ENCODE measurements at places on chromosomes 11 and 22.

DNA sequence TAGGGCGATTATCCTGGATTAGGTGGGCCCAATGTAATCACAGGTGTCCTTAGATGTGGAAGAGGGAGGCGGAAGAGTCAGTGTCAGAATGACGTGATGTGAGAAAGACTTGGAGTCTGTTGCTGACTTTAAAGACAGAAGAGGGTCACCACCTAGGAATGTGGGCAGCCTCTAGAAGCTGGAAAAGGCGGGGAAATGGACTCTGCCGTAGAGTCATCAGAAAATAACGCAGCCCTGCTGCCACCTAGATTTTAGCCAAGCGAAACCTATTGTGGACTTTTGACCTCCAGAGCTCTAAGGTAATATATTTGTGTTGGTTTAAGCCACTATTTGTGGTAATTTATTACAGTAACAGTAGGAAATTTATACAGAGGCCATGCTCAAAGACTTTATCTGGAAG lies 4.8 kb downstream of the DDX10 start:
- DNase-seq, result no peak

- DNase-seq, result no peak
These were observed 22.8 kb downstream of the OR52A5 start for GRCh38 chr11:5115339-5115738.

GRCh38 chr11:121367001-121367843 lies 74.7 kb downstream of the SC5D start:
- peak; percentile 32 for DNase-seq

DNA sequence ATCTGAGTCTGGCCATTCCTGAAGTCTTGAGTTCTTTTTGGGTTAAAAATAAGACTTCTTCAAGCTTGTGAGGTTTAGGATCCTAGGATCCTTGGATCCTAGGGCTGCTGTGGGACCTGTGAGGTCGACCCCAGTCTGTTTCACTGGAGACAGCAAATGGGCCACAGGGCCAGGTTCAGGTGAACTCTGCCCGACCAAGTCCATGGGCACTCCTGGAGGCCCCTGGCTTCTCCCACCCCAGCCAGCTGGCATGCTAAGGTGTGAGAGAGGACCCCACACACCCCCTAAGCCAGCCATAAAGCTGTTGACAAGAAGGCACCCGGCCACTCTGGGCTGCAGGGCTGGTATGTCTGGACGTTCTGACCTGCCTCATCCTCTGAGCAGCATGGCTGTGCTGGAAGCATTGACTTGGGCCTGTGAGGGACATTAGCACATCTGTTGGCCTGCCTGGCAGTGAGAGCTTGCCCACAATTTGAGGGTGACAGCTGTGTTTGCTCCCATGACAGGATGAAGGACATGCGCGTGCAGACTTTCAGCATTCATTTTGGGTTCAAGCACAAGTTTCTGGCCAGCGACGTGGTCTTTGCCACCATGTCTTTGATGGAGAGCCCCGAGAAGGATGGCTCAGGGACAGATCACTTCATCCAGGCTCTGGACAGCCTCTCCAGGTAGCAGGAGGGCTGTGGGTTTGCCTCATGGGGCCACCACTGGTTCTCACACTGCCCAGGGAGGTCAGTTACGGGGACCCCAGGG lies 16.0 kb downstream of the CLDN5 start:
- no peak for DNase-seq

DNA sequence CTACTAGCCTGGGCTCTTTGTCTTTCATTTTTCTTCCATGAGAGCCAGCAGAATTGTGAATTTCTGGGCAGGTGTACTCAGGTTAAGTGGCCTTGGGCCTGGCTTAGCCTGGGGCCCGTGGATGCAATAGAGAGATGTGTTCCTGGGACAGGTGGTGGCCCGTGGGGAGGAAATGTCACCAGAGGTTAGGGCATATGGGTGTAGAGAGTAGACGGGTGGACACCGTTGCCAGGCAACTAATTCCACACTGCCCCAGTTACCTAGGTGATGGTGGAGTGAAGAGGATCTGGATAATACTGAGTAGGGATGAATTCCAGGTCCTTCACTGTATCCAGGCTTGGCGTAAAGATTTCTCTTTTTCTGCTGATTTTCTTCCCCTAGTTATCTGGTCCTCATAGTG lies 175.0 kb downstream of the INSC start:
- DNase-seq, result peak; percentile 6

DNA sequence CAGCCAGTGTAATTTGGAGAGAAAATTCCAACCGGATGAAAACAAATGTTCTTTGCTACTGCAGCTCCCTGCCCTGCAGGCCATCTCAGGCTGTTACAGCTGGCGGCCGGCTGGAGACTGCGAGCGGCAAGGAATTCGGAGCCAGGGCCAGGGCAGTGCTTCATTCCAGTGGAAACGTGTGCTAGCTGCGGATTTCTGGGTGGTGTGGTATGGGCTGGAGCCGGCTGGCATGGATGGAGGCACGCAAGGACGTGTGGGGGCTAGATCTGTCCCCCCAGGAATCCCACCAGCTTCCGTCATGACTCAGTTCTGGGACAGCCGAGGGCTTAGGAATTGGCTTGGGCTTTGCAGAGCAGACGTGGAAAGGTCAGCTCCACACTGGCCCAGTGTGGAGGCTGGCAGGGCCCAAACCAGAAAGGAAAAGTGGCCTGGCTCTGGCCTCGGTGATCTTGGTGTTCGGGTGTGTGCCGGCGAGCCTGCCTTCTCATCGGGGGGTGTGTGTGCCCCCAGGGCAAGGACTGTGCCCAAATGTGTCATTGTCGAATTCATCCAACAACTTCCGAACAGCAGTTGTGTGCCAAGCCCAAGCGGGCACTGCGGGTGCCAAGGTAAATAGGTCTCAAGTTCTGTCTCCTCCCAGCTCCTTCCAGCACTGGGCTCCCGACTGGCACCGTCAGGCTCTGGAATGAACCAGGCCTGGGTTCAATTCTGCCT lies 48.1 kb upstream of the SHISAL1 start:
- no peak for DNase-seq

GRCh38 chr11:100930185-100930778 lies 199.3 kb downstream of the PGR start:
- peak; percentile 61 for DNase-seq

GRCh38 chr22:47582067-47582466 lies 819.6 kb downstream of the TBC1D22A start:
- DNase-seq, result no peak

DNA sequence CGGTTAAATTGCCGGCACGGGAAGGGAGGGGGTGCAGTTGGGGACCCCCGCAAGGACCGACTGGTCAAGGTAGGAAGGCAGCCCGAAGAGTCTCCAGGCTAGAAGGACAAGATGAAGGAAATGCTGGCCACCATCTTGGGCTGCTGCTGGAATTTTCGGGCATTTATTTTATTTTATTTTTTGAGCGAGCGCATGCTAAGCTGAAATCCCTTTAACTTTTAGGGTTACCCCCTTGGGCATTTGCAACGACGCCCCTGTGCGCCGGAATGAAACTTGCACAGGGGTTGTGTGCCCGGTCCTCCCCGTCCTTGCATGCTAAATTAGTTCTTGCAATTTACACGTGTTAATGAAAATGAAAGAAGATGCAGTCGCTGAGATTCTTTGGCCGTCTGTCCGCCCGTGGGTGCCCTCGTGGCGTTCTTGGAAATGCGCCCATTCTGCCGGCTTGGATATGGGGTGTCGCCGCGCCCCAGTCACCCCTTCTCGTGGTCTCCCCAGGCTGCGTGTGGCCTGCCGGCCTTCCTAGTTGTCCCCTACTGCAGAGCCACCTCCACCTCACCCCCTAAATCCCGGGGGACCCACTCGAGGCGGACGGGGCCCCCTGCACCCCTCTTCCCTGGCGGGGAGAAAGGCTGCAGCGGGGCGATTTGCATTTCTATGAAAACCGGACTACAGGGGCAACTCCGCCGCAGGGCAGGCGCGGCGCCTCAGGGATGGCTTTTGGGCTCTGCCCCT lies 529 bp upstream of the CCND1 start:
- no peak for DNase-seq

DNA sequence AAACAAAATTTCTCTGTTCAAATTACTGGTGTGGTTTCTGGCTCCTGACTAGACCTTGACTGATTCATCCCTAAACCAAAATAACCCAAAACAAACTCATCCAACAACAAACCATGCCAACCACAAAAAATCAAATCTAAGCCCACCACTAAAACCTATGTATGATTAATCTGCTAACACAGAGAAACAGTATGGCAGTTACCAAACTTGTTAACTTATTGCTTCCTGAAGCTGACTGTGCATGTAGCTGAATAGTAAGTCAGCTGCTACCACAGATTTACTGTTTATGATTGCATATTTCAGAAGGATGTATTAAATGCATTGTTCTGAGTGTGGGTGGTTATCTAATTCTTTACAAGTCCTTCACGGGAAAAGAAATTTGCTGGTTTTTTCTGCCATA lies 231.1 kb downstream of the SWAP70 start:
- DNase-seq, result no peak

- no peak for DNase-seq
These were observed 7.4 kb downstream of the AIFM3 start for GRCh38 chr22:20974336-20974955.

- no peak for DNase-seq
These were observed 103.0 kb upstream of the OPCML start for GRCh38 chr11:133635244-133635739.

GRCh38 chr11:27255447-27255828 lies 107.6 kb downstream of the CCDC34 start:
- DNase-seq, result no peak

- no peak for DNase-seq
These were observed 45.6 kb downstream of the UBASH3B start for GRCh38 chr11:122701143-122701542.

GRCh38 chr11:86136538-86136937 lies 67.7 kb upstream of the PICALM start:
- DNase-seq, result no peak

- DNase-seq, result no peak
These were observed 53.0 kb downstream of the SIK3 start for GRCh38 chr11:117045196-117045595.

- DNase-seq, result no peak
These were observed 12.8 kb downstream of the DGCR2 start for GRCh38 chr22:19109198-19110063.

GRCh38 chr11:104705490-104706190 lies 192.6 kb downstream of the CASP12 start:
- no peak for DNase-seq

GRCh38 chr11:132054822-132055221 lies 684.4 kb downstream of the NTM start:
- DNase-seq, result no peak

DNA sequence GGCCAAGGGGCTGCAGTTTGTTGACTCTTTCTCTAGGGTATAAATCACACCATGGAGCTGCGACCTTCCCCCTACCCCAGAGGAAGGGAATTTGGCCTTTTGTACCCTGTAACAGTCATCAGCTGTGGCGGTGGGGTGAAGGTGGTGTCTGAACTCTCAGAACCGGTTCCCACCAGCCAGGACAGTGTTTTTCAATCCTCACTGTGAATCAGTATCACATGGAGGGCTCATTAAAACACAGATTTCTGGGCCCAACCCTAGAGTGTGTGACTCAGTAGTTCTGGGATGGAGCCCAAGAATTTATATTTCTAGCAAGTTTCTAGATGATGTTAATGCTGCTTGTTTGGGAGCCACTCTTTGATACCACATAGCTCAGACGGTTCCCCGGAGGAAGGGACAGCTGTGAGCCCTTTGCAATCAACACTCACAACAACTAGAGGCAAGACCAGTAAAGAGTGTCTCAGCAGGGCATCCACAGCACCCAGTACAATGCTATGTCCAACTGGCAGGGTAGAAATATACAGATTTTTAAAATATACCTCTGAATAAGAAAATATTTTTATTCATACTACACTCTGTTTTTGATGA lies 43.9 kb upstream of the FAT3 start:
- no peak for DNase-seq

- DNase-seq, result no peak
These were observed 88.0 kb upstream of the E2F8 start for GRCh38 chr11:19328586-19329311.

- no peak for DNase-seq
These were observed 24.6 kb downstream of the MYBPC3 start for GRCh38 chr11:47327949-47328348.

- DNase-seq, result no peak
These were observed 15.1 kb downstream of the NPTXR start for GRCh38 chr22:38828616-38829205.

- DNase-seq, result no peak
These were observed 85.2 kb upstream of the PPARA start for GRCh38 chr22:46064966-46065666.

- no peak for DNase-seq
These were observed 814 bp upstream of the NARS2 start for GRCh38 chr11:78575478-78575877.

GRCh38 chr11:8810540-8811301 lies 100.3 kb upstream of the AKIP1 start:
- peak; percentile 61 for DNase-seq

DNA sequence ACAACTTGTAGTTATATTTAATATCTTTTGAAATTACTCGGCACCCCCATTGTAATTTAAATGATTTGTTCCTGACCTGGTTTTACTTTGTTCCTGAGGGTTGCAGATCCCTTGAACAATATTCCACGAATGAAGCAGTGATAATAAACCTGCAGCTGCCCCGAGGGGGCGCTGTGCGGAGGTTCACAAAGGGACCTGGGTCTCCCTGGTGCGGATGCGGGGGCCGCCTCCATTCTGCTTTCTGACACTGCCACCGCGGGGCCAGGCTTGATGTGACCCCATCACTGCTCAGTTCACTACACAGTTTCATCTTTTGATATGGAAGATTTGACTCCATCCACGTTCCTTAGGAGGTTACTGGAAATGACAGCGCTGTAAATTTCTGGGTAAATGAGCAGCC lies 62.9 kb upstream of the PRODH start:
- no peak for DNase-seq

DNA sequence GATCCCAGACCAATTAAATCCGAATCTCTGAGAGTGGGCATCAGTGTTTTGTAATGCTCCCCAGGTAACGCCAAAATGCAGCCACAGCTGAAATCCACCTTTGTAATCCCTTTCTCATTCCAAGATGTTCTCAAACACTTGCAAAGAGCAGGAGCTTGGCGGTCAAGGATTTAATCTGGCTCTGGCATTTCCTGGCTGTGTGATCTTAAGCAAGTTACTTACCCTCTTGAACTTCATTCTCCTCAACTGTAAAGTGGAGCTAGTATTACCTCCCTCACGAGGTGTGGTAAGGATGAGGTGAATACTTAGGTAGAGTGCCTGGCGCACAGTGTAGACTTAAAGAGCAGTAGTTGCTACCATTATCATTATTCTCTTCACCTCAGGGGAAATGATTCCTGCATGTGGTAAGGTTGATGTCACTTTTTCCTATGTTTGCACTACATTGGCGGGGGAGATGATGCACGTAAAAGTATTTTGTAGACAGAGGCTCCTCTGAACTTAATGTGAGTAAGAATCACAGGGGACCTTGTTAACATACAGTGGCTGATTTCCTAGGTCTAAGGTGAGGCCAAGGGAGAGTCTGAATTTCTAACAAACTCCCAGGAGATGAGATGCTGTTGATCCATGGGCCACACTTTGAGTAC lies 210.4 kb upstream of the PITPNB start:
- DNase-seq, result no peak

DNA sequence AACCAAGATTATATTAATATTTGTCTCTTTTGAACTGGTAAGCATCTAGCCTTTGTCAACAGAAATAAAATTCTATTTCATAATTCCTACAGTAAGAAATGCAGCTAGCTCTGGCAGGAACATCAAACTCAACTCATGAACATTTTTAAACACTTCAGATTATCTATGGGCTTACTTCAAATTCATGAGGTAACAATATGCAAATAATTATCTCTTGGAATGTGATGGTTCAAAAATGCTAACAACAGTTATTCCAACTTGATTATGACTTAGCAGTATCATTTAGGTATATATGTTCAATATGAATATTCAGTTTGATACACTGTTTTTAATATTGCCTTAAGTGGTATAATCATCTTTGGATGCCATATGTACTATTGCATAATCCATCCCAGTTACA lies 1103.5 kb upstream of the CCDC90B start:
- DNase-seq, result no peak
